ENCODE measurements at places on chromosomes 7 and 10.
A peak's percentile ranks its signal among the peaks of the same experiment; 100 is the strongest.

- peaks cover 12% of the 10 kb centered on the region for H3K27me3 ChIP-seq
- H3K36me3 ChIP-seq = no peaks in the 10 kb centered on the region
- H3K4me3 ChIP-seq = no peak overlapping the region
- H3K27ac ChIP-seq = no peak overlapping the region
- no peak for ATAC-seq
- no peaks in the 10 kb centered on the region for H3K4me1 ChIP-seq
Measured at GRCh38 chr7:47039089-47039648, 542.7 kb downstream of the TNS3 start.

DNA sequence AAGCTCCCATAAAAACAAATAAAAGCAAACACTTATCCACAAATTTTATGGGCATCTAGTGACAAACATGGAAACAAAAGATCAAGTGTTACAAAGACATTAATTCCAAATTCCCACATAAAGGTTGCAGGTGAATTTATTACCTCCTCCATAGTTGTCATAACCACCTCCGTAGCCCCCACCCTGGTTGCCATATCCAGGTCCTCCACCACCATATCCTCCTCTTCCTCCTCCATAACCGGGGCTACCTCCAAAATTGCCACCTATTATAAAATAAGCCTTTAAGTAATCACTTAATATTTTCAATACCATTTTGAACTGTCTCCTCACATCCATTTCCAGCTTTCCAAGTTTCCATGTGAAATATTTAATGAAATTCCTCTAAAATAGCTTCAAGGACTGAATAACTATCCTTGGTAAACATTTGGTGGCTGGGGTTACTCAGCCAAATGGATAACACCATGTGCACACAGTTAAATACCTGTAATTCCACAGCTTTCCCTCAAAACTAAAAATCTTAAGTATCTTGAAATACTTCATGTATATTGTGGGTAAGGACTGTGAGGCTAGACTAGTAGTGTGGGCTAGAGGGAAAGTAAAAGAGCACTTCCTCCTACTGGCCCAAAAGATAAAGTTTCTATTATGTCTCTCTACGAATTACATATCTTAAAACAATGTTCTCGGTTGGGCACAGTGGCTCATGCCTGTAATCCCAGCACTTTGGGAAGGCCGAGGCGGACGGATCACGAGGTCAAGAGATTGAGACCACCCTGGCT lies 6.9 kb downstream of the HNRNPA2B1 start:
- no peak for ATAC-seq
- H3K27ac ChIP-seq = peak overlapping the region; percentile 87
- peaks cover 71% of the 10 kb centered on the region for H3K4me1 ChIP-seq
- H3K4me3 ChIP-seq = peak overlapping the region; percentile 53
- H3K36me3 ChIP-seq = peaks cover 88% of the 10 kb centered on the region

- H3K36me3 ChIP-seq = no peaks in the 10 kb centered on the region
- ATAC-seq = no peak
- no peaks in the 10 kb centered on the region for H3K27me3 ChIP-seq
- no peak overlapping the region for H3K27ac ChIP-seq
- no peaks in the 10 kb centered on the region for H3K4me1 ChIP-seq
Measured at GRCh38 chr7:84042110-84042539, 152.5 kb downstream of the SEMA3A start.

GRCh38 chr10:575402-576129 lies 113.9 kb downstream of the DIP2C start:
- H3K36me3 ChIP-seq = no peaks in the 10 kb centered on the region
- ATAC-seq = no peak
- H3K4me3 ChIP-seq = no peak overlapping the region
- H3K4me1 ChIP-seq = no peaks in the 10 kb centered on the region

DNA sequence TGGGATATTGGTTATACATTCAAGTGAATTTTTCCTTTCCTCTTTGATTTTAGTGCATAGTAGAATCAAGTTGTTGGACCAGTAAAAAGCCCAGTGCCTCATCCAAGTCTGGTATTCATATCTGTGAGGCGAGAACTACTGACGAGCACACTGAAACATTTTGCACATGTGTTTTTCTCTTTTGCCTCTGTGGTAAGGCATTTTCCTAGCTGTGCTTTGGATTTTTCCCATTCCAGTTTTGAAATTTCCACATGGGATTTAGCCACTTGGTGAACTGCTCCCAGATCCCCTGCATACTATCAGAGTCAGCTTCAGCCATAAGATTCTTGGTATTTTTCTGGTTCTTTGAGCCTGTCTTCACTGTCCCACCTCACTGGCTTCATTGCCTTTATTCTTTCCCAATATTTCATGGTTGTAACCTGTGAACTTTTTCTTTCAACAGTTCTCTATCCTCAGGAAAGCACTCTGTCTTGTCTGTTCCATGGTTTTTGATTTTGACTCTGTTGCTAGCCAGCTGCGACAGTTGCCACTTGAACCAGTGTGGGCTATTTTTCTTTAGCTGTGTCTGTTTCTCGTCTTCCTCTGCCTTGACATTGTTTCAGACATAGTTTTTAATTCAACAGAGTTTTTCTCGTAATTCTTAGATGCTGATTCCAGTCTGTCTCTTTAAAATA lies 239.0 kb downstream of the REEP3 start:
- no peaks in the 10 kb centered on the region for H3K36me3 ChIP-seq
- no peaks in the 10 kb centered on the region for H3K4me1 ChIP-seq

GRCh38 chr10:35882422-35883150 lies 240.5 kb upstream of the FZD8 start:
- no peak overlapping the region for H3K4me3 ChIP-seq
- peak; percentile 16 for ATAC-seq
- H3K27ac ChIP-seq = no peak overlapping the region
- H3K36me3 ChIP-seq = no peaks in the 10 kb centered on the region
- peaks cover 3% of the 10 kb centered on the region for H3K27me3 ChIP-seq

- H3K4me3 ChIP-seq = peak overlapping the region; percentile 58
- peaks cover 11% of the 10 kb centered on the region for H3K36me3 ChIP-seq
- H3K27me3 ChIP-seq = no peaks in the 10 kb centered on the region
- ATAC-seq = peak; percentile 82
- H3K27ac ChIP-seq = peak overlapping the region; percentile 66
Measured at GRCh38 chr10:6328699-6329423, 126.1 kb downstream of the PFKFB3 start.

DNA sequence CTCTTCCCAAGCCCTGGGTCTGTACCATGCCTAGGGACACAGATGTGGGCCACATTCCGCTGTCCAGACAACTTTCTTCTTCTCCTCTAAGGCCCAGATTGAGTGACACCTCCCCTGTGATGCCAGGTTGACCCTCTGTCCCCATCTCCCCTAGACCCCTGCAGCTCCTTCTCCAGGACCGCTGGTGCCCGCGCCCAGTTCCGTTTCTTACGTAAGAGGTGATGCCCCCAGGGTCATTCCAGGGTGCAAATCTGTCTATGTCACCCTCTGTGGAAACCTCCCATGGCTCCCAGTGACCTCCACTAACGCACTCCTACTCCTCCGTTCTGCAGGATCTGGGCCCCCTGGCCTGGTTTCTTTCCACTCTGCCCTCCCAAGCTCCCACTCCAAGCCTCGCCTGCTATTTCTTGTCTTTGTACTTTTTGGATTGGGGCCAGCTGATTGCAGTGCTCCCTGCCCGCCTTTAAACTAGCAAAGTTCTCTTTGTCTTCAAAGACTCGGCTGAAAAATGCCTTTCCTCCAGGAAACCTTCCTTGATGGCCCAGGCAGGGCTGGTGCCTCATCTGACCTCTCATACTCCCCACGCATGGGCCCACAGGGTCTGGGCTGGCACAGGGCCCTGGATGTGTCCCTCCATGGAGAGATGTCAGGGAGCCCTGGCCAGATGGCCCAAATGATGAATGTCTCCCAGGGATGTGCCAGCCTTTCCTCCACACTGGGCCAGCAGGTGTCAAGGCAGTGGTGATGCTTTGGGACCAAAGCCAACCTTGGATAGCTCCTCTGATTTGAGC lies 21.3 kb upstream of the ELN start:
- no peak overlapping the region for H3K27ac ChIP-seq
- H3K36me3 ChIP-seq = no peaks in the 10 kb centered on the region
- peaks cover 8% of the 10 kb centered on the region for H3K27me3 ChIP-seq
- peak; percentile 10 for ATAC-seq

GRCh38 chr7:12553416-12553815 lies 17.1 kb upstream of the SCIN start:
- no peak overlapping the region for H3K4me3 ChIP-seq
- ATAC-seq = no peak
- no peak overlapping the region for H3K27ac ChIP-seq
- H3K27me3 ChIP-seq = peaks cover 15% of the 10 kb centered on the region

DNA sequence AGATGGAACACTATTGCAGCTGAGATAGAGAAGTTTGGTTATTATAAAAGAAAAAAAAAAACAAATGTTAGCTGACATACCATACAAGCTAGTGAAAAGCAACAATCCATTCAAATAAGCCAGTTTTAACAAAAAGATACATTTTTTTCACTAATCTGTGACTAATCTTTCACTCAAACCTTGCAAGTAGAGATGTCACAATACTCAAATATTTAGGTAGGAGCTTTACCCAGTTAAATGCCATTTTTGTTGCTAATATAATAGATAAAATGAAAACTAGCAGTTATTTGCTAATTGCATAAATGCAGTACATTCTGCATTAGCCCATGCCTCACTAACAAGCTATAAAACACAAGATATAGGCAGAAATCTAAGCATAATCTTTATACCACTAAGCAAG lies 123.6 kb downstream of the BTAF1 start:
- H3K27ac ChIP-seq = peak overlapping the region; percentile 80
- peaks cover 15% of the 10 kb centered on the region for H3K4me1 ChIP-seq
- ATAC-seq = no peak
- H3K27me3 ChIP-seq = no peaks in the 10 kb centered on the region

DNA sequence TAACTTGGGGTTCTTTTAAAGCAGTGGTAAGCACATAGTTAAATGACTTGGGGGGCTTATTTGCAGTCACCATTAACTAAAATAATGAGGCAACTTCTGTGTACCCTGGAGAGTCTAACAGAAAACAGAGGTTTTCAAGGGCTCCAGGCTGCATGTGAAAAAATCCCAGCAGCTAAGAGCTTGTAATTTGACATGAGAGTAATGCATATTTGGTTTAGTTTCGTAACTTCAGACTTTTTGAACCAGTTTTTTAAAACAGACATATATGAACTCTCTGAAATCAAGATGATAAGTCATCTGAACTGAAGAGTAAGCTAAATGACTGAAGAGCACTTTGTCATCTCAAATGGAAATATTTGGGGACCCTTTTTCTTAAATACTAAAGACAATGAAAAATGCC lies 40.2 kb upstream of the IFRD1 start:
- no peak overlapping the region for H3K27ac ChIP-seq
- no peak for ATAC-seq
- no peaks in the 10 kb centered on the region for H3K4me1 ChIP-seq
- peaks cover 20% of the 10 kb centered on the region for H3K27me3 ChIP-seq

DNA sequence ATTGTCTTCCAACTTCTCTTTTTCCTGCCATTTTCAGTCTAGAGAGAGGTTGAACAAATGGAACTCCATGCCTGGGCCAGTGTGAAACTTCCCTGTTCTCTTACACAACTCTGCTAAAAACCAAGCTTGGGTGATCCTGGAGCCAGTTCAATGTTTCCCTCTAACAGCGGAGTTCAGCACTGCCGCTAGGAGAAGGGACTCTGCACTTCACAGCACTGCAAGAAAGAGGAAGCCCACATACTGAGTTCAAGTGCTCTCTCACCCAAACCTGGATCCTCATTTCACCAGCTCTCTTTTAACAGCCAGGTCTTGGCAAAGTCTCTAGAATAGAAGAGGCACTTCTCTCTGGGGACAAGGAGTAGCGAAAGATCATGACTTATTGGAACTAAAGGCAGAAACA lies 18.8 kb downstream of the FOXI2 start:
- no peak overlapping the region for H3K4me3 ChIP-seq
- no peaks in the 10 kb centered on the region for H3K4me1 ChIP-seq
- H3K36me3 ChIP-seq = no peaks in the 10 kb centered on the region

DNA sequence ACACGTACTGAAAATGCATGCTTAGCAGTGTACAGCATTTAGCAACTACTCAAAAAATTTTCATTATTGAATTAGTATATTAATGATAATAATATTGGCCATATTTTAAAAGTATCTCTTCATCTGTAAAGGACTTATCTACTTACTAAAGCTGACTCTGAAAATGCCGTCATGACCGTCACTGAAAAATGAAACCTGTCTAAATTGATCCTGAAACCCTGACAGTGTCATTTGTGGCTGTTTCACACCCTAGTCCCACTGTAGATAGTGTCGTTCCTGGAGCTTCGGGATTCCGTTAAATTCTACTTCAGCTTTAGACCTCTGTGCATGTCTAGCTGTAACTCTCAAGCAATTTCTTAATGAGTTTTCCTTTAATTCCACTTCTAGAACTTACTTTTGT lies 35.8 kb upstream of the EZH2 start:
- H3K4me3 ChIP-seq = no peak overlapping the region
- ATAC-seq = no peak
- no peaks in the 10 kb centered on the region for H3K27me3 ChIP-seq
- H3K4me1 ChIP-seq = peaks cover 18% of the 10 kb centered on the region
- H3K36me3 ChIP-seq = peaks cover 12% of the 10 kb centered on the region

DNA sequence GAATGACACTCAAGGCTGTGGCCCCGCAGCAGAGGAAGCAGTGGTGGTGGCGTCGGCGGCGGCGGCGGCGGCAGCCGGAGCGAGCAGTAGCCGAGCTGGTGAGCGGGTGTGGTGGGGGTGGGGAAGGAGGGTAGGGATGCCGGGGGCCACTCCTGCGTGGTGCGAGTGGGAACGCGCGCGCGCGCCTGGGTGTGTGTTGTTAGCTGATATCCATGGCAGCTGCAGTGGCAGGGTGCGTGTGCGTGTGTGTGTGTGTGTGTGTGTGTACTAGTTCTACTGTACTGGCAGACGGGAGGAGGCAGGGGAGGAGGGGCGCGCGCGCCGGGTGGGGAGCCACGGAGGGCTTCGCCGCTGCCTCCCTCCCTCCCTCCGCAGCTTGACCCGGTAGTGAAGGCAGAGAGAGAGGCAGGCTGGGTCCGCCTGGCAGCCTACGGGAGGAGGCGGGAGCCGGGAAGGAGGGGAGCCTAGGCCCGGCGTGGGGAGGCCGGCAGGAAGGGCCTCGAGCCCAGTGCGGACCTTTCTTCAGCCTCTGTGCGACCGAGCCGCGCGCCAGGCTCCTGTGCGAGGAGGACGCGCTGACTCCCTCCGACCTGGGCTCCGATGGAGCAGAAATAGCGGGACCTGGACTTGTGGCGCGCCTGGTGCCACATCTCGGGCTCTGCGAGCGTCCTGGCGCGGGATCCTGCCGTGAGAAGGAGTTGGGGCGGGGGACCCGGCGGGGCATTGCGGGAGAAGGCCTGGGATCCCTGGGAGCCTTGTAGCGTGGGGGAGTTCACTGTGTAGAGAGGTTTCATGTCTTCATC lies at the start of gene MAGI2:
TSS of gene MAGI2 (minus strand) at position 110 of the 803 bp plus-strand sequence. CDS start 347 bp downstream, outside the sequence.
- H3K27me3 ChIP-seq = peaks cover 42% of the 10 kb centered on the region
- peak; percentile 20 for ATAC-seq
- peaks cover 10% of the 10 kb centered on the region for H3K36me3 ChIP-seq
- H3K4me3 ChIP-seq = no peak within 1 kb of the TSS
- H3K27ac ChIP-seq = no peak within 1 kb of the TSS
- H3K4me1 ChIP-seq = no peaks in the 10 kb centered on the region

GRCh38 chr7:155885167-155886155 lies 73.2 kb upstream of the SHH start:
- H3K4me1 ChIP-seq = no peaks in the 10 kb centered on the region
- H3K27me3 ChIP-seq = peaks cover 24% of the 10 kb centered on the region
- H3K27ac ChIP-seq = no peak overlapping the region
- no peaks in the 10 kb centered on the region for H3K36me3 ChIP-seq

- H3K36me3 ChIP-seq = no peaks in the 10 kb centered on the region
- no peak for ATAC-seq
- H3K4me1 ChIP-seq = peaks cover 6% of the 10 kb centered on the region
- H3K27me3 ChIP-seq = peaks cover 47% of the 10 kb centered on the region
- no peak overlapping the region for H3K4me3 ChIP-seq
Measured at GRCh38 chr10:29317027-29317420, 28.2 kb downstream of the LYZL1 start.

- H3K4me1 ChIP-seq = peaks cover 23% of the 10 kb centered on the region
- H3K4me3 ChIP-seq = peak within 1 kb of the TSS; percentile 77
- H3K36me3 ChIP-seq = no peaks in the 10 kb centered on the region
- no peaks in the 10 kb centered on the region for H3K27me3 ChIP-seq
Measured at GRCh38 chr7:43758029-43758821, at the start of gene BLVRA. TSS of gene BLVRA (plus strand) at chr7:43758680. CDS start at chr7:43771159, 12,479 bp downstream.

Measured in stimulated activated memory B cell treated with anti-CD40 and anti-IgM and Interleukin-4, amounts not matched to agents 10 μg/mL and 1 μg/mL and 100 μg/mL, for 72 hours (primary cell).